T-helper 22 cell (primary cell): ENCODE measurements at places on chromosomes 16 and 17.

- no peak for DNase-seq
These were observed 238.9 kb downstream of the TOX3 start for GRCh38 chr16:52308051-52308450.

- no peak for DNase-seq
These were observed 3.6 kb downstream of the GAA start for GRCh38 chr17:80104956-80105375.

DNA sequence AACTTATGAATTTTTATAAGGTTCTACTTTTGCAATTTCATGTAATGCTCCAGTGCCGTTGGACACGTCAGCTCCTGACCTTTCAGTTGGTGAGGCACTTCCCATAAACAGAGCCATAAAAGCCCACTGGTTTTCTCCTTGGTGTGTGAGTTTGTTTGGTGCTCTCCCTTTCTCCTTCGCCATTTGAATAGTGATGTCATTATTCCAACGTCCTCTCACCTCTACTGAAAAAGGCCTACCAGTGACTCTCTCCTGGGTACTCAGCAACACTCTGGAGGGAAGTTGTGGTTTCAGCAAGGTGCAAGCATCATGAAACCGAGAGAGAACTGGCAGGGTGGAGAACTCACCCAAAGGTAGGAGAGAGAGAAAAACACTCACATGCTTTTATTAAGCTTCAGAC is 29.6 kb upstream of the HNF1B start:
- DNase-seq, result no peak

DNA sequence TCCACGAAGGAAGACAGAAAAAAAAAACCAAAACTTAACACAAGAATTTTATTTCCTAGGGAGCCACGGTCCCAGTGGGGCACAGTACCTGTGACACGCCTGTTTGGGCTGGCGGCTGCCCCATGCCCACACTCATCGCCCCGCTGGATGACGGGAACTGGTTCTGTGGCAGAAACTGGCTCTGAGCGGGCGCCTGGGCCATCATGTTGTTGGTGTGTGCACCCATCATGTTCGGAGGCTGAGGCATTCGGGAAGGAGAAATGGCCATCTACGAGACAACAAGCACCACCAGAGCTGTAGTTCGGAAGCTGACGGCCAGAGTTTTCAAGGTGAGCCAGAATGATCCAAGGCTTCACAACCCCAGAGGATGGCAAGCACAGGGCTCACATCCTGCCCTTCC is 56.3 kb upstream of the TRAP1 start:
- DNase-seq, result no peak

GRCh38 chr16:66382171-66382965 is 15.9 kb downstream of the CDH5 start:
- no peak for DNase-seq
